Activated T-cell treated with anti-CD3 and anti-CD28 coated beads, Interleukin-2, amount 50 U/mL, for 48 hours (primary cell): ENCODE measurements at places on chromosomes 11 and 22.

- DNase-seq, result no peak
Observed at GRCh38 chr22:36104435-36104834, 56.1 kb downstream of the APOL3 start.

DNA sequence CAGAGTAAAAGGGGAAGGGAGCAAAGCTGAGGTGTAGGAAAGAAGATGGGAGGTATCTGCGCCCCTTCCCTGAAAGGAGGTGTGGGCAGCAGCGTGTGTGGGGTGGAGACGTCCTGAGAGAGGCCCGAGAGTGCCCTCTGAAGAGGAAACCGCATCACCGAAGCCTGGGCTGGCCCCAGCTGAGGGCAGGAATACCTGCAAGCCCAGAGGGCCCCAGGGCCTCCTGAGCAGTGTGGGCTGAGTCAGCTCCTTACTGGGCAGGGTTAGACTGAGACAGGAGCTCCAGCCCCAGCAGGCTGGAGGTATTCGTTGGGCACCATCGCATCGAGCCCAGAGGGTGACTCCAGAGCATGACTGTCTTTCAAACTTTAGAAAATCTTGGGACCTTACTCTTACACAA, 534.0 kb upstream of the B3GAT1 start:
- DNase-seq, result no peak

DNA sequence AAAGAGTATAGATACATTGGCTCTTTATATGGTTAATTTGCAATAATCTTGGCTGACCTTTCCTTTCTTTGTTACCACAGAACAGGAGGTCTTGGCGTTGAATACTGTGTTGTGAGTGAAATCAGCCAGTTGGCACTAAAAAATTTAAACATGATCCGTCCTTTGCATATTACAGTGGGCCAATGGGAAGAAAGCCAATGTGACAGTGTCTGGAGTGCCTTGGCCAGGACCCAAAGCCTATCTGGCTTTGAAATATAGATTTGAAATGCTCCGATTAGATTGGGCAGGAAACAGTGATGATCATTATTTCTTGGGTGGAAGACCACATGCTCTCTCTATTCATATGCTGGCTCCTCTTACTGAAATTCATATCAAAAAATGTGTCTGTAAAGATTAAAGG, 339.6 kb upstream of the ANO3 start:
- DNase-seq, result no peak

DNA sequence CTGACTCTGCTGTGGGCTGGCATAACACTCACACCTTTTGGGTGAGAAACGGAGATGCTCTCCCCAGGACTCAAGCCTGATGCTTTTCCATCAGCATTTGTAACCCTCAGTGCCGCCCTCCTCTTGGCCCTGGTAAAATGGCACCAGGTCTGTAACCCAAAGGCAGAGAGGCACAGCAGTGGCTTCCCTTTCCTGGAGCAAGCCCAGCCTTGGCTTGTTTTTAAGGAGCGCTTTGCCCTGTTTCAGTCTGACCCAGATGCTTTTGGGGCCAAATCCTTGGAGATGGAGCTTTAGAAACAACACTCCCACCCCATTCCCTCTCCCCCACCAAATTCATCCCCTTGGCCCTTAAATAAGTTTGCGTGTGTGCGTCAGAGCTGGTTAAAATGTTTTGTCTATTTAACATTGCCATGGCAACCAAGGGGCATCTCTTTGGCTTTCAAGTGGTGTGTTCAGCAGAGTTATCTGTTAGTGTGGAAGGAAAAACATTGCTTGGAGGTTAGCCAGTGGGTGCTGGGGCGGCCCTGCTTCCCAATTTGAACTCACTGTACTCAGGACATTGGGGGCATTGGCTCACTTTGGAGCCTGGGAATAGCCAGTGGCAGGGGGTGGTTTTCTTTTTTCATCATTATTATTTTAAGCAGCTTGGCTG, 134.1 kb downstream of the NAV2 start:
- no peak for DNase-seq

DNA sequence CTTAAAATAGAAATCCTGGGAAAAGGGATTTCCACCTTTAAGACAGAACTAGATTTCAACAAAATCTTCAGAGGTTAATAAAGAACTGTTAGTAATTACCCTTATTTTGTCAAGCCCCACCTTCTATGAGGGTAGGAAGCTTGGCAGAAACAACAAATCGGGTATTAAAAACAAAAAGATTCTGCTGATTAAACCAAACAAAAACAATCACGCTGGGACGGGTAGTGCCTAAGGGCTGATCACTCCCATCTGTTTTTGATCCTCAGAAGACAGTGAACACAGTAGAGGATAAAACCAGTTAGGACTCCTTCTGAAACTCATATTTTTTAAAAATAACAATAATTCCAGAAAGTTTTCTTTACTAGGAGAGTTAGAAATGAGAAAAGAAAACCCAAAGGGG, 441.3 kb upstream of the API5 start:
- no peak for DNase-seq

GRCh38 chr22:41779929-41780505, 20.5 kb upstream of the CCDC134 start:
- DNase-seq, result peak; percentile 25

GRCh38 chr11:30565027-30565426, 21.1 kb downstream of the MPPED2 start:
- no peak for DNase-seq

- no peak for DNase-seq
Observed at GRCh38 chr11:67656278-67656922, 5.9 kb upstream of the ACY3 start.

DNA sequence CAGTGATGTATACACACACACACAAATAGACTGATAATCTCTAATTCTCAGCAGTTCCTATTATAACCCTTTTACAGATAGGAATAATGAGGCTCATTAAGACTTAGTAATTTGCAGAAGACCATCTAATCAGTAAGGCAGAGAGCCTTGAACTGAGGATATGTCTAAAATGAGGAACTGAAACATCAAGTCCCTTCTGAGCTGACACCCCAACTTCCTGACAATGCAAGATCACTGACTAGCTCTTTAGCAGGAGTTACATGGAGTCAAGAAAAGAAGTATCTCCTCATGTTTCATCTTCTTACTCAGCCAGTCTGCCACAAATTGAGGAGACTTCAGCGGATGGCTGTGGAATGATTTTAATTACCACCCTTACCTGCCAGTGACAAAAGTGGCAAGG, 193.0 kb downstream of the MSANTD4 start:
- no peak for DNase-seq

DNA sequence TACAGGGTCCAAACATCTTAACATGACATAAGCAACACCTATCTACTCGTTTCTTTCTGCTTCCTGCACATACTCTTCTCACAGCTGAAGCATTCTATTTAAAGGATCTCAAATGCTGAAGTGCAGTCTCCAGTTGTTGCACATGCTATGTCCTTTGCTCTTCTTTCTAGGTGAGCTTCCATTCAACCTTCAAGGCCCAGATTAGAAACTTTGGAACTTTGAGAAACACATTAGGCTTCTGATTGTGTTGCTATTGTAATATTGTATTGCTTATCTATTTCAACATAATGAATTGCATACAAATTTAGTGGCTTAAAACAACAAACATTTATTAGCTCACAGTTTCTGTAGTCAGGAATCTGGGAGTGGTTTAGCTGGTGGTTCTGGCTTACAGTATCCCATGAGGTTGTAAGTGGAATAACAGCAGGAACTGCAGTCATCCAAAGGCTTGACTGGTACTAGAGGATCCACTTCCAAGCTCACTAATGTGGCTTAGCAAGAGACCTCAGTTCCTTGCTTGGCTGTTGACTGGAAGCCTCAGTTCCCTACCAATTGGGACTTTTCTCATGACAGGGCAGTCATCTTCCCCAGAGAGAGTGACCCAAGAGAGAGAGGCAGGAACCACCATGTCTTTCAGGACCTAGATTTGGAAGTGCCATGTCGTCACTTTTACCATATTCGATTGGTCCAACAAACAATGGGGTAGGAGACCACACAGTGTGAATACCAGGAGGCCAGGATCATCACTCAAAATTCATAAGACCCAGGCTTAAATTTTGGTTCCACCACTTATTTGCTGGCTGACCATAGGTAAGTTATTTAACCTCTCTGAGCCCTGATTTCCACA, 27.2 kb upstream of the RASSF10 start:
- DNase-seq, result no peak

DNA sequence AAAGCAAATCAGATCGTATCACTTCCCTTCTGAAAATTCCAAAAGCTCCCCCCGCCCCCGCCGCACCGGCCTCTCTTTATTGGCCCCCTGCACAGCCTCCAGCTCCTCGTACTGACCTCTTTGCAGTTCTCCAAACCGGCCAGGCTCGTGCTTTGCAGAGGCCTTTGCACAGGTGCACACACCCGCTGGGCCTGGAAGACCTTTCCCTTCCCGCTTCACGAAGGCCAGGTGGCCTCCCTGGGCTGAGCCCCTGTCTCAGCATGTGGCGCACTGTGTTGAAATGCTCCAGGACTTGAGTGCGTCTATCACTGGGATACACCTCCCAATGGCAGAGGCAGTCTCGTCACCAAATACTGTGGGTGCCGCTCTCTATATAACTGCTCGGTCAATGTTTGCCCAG, 13.2 kb upstream of the ADA2 start:
- no peak for DNase-seq

GRCh38 chr22:47094861-47095330, 332.4 kb downstream of the TBC1D22A start:
- DNase-seq, result no peak

DNA sequence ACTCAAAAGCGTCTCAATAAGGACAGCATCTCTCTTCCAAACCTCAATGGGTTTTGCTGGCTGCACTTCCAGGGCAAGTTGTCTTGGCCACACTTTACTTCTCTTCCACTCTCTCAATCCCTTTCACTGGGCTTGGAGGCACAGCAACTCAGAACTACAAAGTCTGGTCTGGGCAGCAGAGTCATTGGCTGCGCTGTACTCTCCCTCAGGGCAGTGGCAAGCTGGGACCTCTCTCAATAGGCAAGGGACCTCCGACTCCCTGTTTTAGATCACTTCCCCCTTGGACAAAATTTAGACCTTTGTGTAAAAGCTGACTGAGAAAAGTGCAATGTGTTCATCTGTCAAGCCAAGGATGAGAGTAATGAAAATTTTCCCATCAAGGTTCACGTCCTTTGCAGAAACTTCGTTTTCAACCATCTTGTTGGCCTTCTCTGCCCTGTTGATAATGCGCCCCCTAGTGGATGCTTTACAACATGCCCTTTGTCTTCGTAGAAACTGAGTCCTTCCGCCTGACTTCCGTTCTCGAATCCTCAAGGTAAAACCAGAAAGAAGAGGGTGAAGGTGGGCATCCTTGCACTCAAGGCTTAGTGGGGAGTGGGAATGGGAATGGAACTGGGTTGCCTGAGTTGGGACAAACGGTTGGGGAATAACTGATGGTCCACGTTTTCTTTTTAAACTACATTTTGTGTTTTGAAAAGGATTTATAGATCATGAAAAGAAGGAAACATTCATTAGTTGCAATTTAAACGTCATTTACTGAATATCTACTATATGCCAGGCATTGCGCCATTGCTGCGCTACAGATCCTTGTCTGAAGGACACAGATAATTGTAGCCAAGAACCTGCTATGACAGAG, 99.1 kb downstream of the CD44 start:
- peak; percentile 56 for DNase-seq

GRCh38 chr11:58286249-58286648, 18.2 kb upstream of the OR10W1 start:
- no peak for DNase-seq

DNA sequence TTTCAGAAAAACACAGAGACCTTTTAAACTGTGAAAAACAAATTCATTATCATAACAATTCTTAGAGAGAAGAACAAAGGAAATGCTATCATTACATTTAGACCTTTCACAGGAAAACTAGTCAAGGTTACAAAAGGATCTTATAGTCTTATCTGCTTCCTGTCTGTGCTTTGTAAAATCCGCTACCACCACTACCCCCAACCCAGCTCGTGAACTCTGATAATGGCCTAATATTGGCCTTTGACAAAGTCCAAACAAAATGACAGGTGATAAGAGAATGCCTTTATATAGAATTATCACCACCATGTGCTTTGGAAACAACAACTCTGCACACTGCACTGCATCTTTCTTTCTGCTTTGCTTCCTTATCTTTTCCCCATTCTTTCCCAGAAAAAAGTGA, 272.5 kb downstream of the SBF2 start:
- DNase-seq, result no peak

DNA sequence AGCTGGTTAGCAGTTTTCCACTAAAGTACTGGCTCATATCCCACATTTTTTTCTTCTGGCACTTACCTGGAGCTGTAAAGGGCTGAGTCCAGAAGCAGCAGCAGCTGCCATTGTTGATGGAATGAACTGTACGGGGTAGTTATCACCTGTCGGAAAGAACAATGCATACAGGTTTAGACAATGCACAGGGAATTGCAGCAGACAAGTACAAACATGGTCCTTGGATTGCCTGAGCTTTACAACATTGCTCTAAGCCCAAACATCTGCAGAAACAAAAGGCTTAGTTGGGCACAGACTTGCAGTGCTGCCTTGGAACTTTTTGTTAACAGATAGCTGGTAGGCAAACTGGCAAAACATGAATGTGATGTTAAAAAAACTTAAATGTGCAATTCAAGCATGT, 258.8 kb downstream of the SOX6 start:
- DNase-seq, result no peak

GRCh38 chr11:72026090-72026489, 27.4 kb downstream of the IL18BP start:
- no peak for DNase-seq

- DNase-seq, result no peak
Observed at GRCh38 chr11:93846411-93846810, 4.0 kb downstream of the VSTM5 start.

- no peak for DNase-seq
Observed at GRCh38 chr11:31656051-31656450, 146.5 kb downstream of the ELP4 start.

- DNase-seq, result no peak
Observed at GRCh38 chr11:66849501-66850234, 6.4 kb downstream of the RCE1 start.

GRCh38 chr11:19845626-19846025, 133.0 kb downstream of the NAV2 start:
- DNase-seq, result no peak

DNA sequence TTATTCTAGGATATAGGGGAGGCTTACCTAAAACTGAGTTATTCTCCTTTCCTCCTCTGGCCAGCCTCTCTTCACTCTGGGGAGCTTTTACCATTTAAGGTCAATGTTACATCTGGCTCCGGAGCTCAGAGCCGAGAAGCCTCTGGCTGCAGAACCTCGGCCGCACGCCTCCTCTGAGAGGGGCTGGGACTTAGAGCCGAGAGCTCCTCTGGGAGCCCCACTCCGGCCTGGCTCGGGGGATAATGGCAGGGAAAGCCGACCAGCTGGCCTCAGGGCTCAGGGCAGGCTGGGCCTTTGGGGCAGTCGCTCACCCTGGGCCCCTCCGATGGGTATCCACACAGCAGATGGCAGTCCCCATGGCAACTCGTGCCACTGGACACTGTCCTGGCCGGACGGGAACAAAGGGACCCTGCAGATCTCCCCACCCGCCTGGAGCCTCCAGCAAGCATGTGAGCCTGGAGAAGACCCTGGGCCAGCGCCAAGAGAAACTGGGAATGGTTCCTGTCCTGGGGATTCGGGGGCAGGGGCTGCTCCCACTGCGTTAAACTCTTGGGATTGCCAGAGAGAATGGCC, at the start of gene IRAG1:
Gene IRAG1, minus strand, starts transcription at position 247 of the 573 bp plus-strand sequence. Its CDS starts 153 bp downstream, at position 94.
- DNase-seq, result no peak

DNA sequence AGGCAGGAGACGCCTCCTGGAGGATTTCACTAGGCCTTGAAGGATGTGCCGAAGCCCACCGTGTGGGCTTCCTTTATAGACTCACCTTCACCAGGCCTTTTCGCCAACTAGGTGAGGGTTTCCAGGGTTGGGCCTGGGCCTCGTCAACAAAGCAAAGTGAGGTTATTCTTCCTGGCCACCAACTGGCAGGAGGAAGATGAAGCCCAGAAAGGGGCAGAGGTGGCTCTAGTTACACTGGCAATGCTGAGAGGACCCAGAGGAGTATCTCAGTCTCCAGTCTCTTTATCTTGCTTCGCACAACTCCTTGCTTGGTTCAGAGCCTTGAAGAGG, 404 bp upstream of the RELT start:
- DNase-seq, result no peak
